ENCODE measurements at places on chromosomes 7 and 10. TPM values are rescaled to one million over a fixed set of nuclear protein-coding genes. Genes with fewer than 3 reads are reported as not detected.

The TMEM273 gene
- total RNA-seq = 0.27 TPM

The KCNMA1 gene
- 5.3 TPM for total RNA-seq

The FOXP2 gene
- 0.17 TPM for total RNA-seq

The OLAH gene
- not detected for total RNA-seq

The OR2A12 gene
- total RNA-seq = not detected

DNA sequence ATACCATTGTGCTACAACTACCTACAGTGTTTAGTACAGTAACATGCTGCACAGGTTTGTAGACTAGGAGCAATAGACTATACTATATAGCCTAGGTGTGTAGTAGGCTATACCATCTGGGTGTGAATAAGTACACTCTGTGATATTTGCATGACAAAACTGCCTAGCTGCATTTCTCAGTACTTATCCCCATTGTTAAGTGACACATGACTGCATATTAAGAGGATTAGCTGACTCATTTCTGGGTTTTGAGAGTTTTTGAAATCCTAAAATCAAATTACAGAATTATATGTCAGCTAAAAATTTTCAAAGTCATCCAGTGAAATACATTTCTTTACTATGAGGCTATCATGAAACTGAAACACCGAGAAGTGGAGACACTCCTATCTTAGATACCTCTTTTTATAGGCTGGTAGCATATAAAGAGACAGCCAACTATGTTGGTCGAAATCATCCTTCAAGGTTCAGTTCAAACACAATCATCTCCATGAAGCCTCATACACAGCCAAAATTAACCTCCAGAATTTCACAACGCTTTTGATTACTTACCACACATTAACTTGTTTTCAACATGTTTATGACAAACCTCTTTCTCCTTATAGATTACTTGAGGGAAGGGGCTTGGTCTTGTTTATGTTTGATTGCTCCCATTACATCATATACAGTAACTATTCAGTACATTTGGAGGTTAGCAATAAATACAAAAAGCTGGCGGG is 89.8 kb upstream of the ANK3 start:
- H3K36me3 ChIP-seq = no peaks in the 10 kb centered on the region
- H3K4me1 ChIP-seq = peaks cover 29% of the 10 kb centered on the region
- H3K4me3 ChIP-seq = no peak overlapping the region
- H3K27ac ChIP-seq = peak overlapping the region; percentile 28
- H3K27me3 ChIP-seq = no peaks in the 10 kb centered on the region

- no peak overlapping the region for H3K4me3 ChIP-seq
- H3K27me3 ChIP-seq = no peaks in the 10 kb centered on the region
- no peak for DNase-seq
- peaks cover 16% of the 10 kb centered on the region for H3K4me1 ChIP-seq
- no peak overlapping the region for H3K27ac ChIP-seq
- H3K36me3 ChIP-seq = peaks cover 4% of the 10 kb centered on the region
Measured at GRCh38 chr7:29086545-29086944, 59.8 kb downstream of the CPVL start.

- no peak overlapping the region for H3K27ac ChIP-seq
- no peaks in the 10 kb centered on the region for H3K27me3 ChIP-seq
- no peak overlapping the region for H3K4me3 ChIP-seq
- no peak for DNase-seq
Measured at GRCh38 chr10:79305988-79306387, 41.3 kb upstream of the PPIF start.

DNA sequence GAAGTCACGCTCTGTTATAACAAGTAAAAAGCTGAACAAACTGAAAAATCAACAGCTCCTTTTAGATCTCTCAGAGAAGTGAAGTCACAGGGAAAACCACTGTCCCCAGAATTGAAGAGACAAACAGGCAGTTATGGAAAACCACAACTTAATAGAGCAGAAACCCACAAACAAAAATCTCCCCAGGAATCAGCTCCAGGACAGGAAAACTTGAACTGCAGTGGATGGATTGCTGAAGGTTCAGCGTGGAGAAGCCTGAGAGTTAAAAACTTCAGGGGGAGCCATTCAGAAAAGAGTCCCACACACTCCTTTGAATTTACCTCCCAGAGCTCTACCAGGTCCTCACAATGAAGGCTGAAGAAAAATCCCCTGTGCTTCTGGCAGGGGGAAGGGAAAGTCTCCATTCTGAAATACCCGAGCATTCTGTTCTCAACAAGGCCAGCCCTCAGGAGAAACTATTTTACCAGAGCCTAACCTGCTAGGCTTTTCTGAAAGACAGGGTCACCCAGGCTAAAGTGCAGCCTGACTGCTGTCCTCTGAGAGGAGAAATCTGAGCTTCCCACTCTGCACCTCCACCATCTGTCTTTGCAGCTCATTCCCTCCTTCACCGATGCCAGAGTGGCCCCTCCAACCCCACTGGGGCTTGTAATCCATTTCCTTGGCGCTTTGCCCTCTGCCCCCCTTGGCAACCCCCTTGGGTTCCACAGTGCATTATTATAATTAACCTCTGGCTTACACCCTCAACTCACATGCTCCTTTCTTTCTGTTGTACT is 65.0 kb upstream of the CCNY start:
- no peaks in the 10 kb centered on the region for H3K27me3 ChIP-seq
- no peaks in the 10 kb centered on the region for H3K36me3 ChIP-seq
- H3K27ac ChIP-seq = peak overlapping the region; percentile 24
- DNase-seq = no peak
- no peak overlapping the region for H3K4me3 ChIP-seq
- H3K4me1 ChIP-seq = peaks cover 6% of the 10 kb centered on the region

DNA sequence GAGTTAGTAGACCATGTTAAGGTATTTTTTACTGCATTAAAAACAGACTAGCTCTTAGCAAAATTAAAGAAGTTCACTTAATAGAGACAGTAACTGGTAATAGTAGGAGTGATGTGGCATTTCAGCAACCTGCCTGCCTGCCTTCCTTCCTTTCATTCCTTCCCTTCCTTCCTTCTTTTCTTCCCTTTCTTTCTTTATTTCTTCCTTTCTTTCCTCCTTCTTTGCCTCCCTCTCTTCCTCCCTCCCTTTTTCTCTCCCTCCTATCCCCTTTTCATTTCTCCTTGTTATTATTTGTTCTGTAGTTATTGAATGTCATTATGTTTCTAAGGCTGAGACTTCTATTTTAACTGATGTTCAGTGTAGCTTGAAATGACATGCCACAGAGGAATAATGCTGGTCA is 146.5 kb upstream of the WNT16 start:
- no peaks in the 10 kb centered on the region for H3K36me3 ChIP-seq
- no peak for DNase-seq
- no peak overlapping the region for H3K4me3 ChIP-seq
- H3K27ac ChIP-seq = no peak overlapping the region
- no peaks in the 10 kb centered on the region for H3K4me1 ChIP-seq

GRCh38 chr7:87592300-87592699 is 8.4 kb downstream of the ABCB1 start:
- no peak overlapping the region for H3K4me3 ChIP-seq
- H3K4me1 ChIP-seq = no peaks in the 10 kb centered on the region
- no peaks in the 10 kb centered on the region for H3K27me3 ChIP-seq
- H3K27ac ChIP-seq = no peak overlapping the region
- H3K36me3 ChIP-seq = no peaks in the 10 kb centered on the region

DNA sequence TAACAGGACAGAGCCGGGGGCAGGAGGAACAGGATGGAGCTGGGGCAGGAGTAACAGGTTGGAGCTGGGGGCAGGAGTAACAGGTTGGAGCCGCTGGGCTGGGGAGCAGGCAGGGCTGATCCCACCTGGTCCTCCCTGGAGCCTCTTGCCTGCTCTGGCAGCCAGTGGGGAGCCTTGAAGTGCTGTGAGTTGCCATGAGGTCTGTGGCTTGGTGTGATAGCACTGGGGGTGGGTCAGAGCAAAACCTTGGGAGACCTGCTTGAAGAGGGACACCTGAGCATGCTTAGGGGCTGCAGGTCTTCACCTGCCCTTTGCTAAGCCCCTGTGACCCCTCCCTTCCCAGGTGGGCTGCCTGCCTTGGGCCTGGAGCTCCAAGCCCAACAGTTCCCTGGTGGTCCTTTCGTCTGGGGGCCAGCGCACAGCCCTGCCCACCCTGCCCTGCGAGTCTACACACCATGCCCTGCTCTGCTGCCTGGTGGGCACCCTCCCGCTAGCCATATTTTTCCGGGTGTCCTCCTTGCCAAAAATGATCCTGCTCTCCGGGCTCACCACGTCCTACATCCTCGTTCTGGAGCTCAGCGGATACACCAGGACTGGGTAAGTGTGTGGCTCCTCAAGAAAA is 111.6 kb downstream of the ADCY1 start:
- peaks cover 4% of the 10 kb centered on the region for H3K36me3 ChIP-seq
- H3K27ac ChIP-seq = no peak overlapping the region

- no peaks in the 10 kb centered on the region for H3K36me3 ChIP-seq
- DNase-seq = no peak
- H3K27ac ChIP-seq = no peak overlapping the region
- H3K4me1 ChIP-seq = no peaks in the 10 kb centered on the region
- H3K27me3 ChIP-seq = peaks cover 3% of the 10 kb centered on the region
Measured at GRCh38 chr7:5077740-5078139, 32.1 kb downstream of the RBAK start.

- H3K4me1 ChIP-seq = peaks cover 38% of the 10 kb centered on the region
- no peak overlapping the region for H3K4me3 ChIP-seq
- DNase-seq = peak; percentile 74
- H3K36me3 ChIP-seq = no peaks in the 10 kb centered on the region
- H3K27me3 ChIP-seq = no peaks in the 10 kb centered on the region
Measured at GRCh38 chr10:43377424-43377883, 6.0 kb downstream of the FXYD4 start.

DNA sequence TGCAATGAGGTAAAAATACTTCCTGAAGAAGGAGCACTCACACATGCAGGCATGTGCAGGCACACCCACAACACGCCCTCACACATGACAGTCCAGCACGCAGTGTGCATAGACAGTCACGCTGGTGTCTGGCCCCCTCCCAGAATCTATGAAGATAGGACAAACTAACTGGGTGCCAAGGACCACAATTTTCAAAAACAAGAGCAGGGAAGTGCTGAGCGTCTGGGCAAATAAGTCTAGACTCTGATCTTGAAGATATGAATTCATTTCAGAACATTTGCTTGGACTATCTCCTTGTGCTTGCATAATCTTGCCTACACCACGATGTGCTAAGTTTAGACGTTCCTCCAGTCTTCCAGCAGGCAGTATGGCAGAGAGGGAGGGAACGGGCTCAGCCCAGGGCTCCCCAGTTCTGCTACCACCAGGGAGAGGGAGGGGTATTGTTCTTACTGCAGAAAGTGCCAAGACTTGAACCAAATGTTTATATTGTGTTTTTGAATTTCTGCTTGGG is 276.5 kb upstream of the KLF6 start:
- H3K27me3 ChIP-seq = no peaks in the 10 kb centered on the region
- H3K27ac ChIP-seq = no peak overlapping the region
- no peak for DNase-seq
- H3K4me3 ChIP-seq = no peak overlapping the region
- no peaks in the 10 kb centered on the region for H3K36me3 ChIP-seq

- H3K27ac ChIP-seq = peak overlapping the region; percentile 74
- H3K27me3 ChIP-seq = no peaks in the 10 kb centered on the region
- peaks cover 68% of the 10 kb centered on the region for H3K4me1 ChIP-seq
- no peak for DNase-seq
- H3K4me3 ChIP-seq = peak overlapping the region; percentile 95
Measured at GRCh38 chr10:69317626-69318105, 39.4 kb downstream of the HK1 start.

- no peak overlapping the region for H3K27ac ChIP-seq
- H3K27me3 ChIP-seq = no peaks in the 10 kb centered on the region
- no peak for DNase-seq
- peaks cover 20% of the 10 kb centered on the region for H3K4me1 ChIP-seq
Measured at GRCh38 chr7:7565746-7566650, 686 bp upstream of the MIOS start.

- H3K27ac ChIP-seq = no peak overlapping the region
- H3K4me1 ChIP-seq = no peaks in the 10 kb centered on the region
- DNase-seq = no peak
- H3K36me3 ChIP-seq = peaks cover 65% of the 10 kb centered on the region
- H3K27me3 ChIP-seq = peaks cover 15% of the 10 kb centered on the region
Measured at GRCh38 chr10:130459011-130459410, 322.8 kb downstream of the GLRX3 start.

- no peaks in the 10 kb centered on the region for H3K4me1 ChIP-seq
- no peaks in the 10 kb centered on the region for H3K27me3 ChIP-seq
- no peak for DNase-seq
- no peaks in the 10 kb centered on the region for H3K36me3 ChIP-seq
- no peak overlapping the region for H3K27ac ChIP-seq
- H3K4me3 ChIP-seq = no peak overlapping the region
Measured at GRCh38 chr10:4312051-4312835, 513.8 kb upstream of the AKR1E2 start.

- no peaks in the 10 kb centered on the region for H3K36me3 ChIP-seq
- H3K27me3 ChIP-seq = no peaks in the 10 kb centered on the region
- no peak for DNase-seq
Measured at GRCh38 chr7:1987591-1988532, 244.9 kb downstream of the MAD1L1 start.

DNA sequence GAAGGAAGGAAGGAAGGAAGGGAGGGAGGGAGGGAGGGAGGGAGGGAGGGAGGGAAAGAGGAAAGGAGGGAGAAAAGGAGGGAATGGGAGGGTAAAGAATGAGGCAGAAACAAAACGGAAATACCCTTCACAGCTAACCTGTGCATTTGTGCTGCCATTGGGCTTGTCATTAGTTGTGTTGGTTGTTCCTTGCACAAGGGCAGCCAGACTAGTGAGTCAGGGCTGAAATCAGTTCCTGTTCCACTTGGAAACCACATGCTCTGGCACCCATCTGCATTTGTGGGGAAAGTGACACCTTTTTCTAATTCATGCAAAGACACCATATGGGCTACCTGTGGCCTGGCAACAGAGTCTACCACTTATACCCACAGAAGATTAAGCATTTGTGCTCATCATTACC is 1004.0 kb upstream of the C7orf33 start:
- DNase-seq = no peak
- peak overlapping the region; percentile 93 for H3K27ac ChIP-seq
- peaks cover 51% of the 10 kb centered on the region for H3K4me1 ChIP-seq
- peaks cover 4% of the 10 kb centered on the region for H3K36me3 ChIP-seq
- H3K27me3 ChIP-seq = no peaks in the 10 kb centered on the region

GRCh38 chr10:31888442-31888841 is 40.2 kb downstream of the ARHGAP12 start:
- no peaks in the 10 kb centered on the region for H3K27me3 ChIP-seq
- no peak overlapping the region for H3K4me3 ChIP-seq
- H3K4me1 ChIP-seq = peaks cover 41% of the 10 kb centered on the region
- no peak for DNase-seq
- 0 out of 2 replicates have a peak, but pooled peaks cover 3% of the 10 kb centered on the region for H3K36me3 ChIP-seq
- peak overlapping the region; percentile 21 for H3K27ac ChIP-seq

DNA sequence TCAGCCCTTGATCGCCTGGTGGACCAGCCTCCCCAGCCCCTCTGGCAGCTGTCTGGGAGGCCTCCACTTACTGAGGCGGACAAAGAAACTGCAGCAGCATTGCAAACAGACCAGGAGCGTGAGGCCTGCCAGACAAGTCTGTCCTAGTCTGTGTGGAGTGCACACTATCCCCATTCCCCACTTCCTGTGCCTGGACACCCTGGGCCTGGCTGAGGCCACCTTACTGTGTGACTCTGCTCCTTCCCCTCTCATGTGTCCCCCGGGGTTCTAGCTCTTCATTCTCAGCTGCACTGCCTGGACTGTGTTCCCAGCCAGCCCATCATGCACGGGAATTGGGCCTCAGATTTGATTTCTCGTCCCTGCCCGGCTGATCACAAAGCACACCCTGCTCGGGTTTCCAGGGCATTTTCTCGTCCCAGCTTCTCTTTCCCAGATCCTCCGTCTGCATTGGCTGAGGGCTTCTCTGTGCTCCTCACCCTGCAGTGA is 16.7 kb upstream of the C10orf90 start:
- DNase-seq = no peak
- no peaks in the 10 kb centered on the region for H3K27me3 ChIP-seq
- H3K4me3 ChIP-seq = no peak overlapping the region
- H3K36me3 ChIP-seq = peaks cover 10% of the 10 kb centered on the region
- H3K27ac ChIP-seq = peak overlapping the region; percentile 70
- H3K4me1 ChIP-seq = peaks cover 42% of the 10 kb centered on the region

Data from WTC11 (cell line).